Neural crest cell (in vitro differentiated cells): ENCODE measurements at places on chromosomes 3 and 15. TPM values are rescaled to one million over a fixed set of nuclear protein-coding genes. Genes with fewer than 3 reads are reported as not detected.

CEMIP gene
- 0.30 and 0.33 TPM in 2 replicates for total RNA-seq

ZNF619 gene
- 5.4 and 5.9 TPM in 2 replicates for total RNA-seq

SH3GL3 gene
- 0.91 and 1.4 TPM in 2 replicates for total RNA-seq

ACTRT3 gene
- 1.5 TPM in 2 replicates for total RNA-seq

RAD51 gene
- 28.9 and 29.2 TPM in 2 replicates for total RNA-seq

FGF12 gene
- 3.0 and 4.0 TPM in 2 replicates for total RNA-seq

SEMA3B gene
- 2.3 and 2.9 TPM in 2 replicates for total RNA-seq

BCL2A1 gene
- not detected in 2 replicates for total RNA-seq

SAMMSON gene
- total RNA-seq: not detected in 2 replicates

VPS8 gene
- total RNA-seq: 52.9 and 55.7 TPM in 2 replicates

ATG3 gene
- total RNA-seq: 46.1 and 47.4 TPM in 2 replicates

TICRR gene
- 43.0 and 44.9 TPM in 2 replicates for total RNA-seq

ISL2 gene
- 0.25 TPM in 1 of 2 replicates, not detected in the other for total RNA-seq

KIF9 gene
- total RNA-seq: 6.9 and 7.1 TPM in 2 replicates

ADCY5 gene
- 2.2 and 2.8 TPM in 2 replicates for total RNA-seq

ACAP2 gene
- total RNA-seq: 35.7 and 37.8 TPM in 2 replicates

IL16 gene
- 0.05 and 0.25 TPM in 2 replicates for total RNA-seq

PPM1L gene
- total RNA-seq: 33.9 and 34.3 TPM in 2 replicates

GRCh38 chr3:59424268-59425010, 374.6 kb upstream of the CFAP20DC start:
- peaks cover 8% of the 10 kb centered on the region for H3K4me1 ChIP-seq
- H3K27ac ChIP-seq: no peak overlapping the region
- no peak overlapping the region for H3K4me3 ChIP-seq

- no peak overlapping the region for H3K4me3 ChIP-seq
- H3K27ac ChIP-seq: no peak overlapping the region
- H3K27me3 ChIP-seq: no peaks in the 10 kb centered on the region
- no peak for DNase-seq
- peaks cover 30% of the 10 kb centered on the region for H3K4me1 ChIP-seq
Observed at GRCh38 chr15:83510001-83510400, 62.9 kb downstream of the SH3GL3 start.

- no peak overlapping the region for H3K4me3 ChIP-seq
- DNase-seq: no peak
- H3K27ac ChIP-seq: no peak overlapping the region
- H3K27me3 ChIP-seq: no peaks in the 10 kb centered on the region
Observed at GRCh38 chr3:50137531-50137930, 17.6 kb upstream of the SEMA3F start.

DNA sequence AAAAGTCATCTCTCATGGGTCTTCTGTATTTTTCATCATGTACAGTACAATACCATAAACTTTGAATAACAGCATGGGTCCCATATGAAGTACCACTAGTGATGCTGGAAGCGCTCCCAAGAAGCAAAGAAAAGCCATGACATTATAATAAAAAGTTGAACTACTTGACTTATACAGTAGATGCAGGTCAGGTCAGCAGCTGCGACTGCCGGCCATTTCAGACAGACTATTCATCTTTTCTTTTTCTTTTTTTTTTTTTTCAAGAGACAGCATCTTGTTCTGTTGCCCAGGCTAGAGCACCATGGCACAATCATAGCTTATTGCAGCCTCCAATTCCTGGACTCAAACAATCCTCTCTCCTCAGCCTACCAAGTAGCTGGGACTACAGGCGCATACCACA, 10.2 kb downstream of the RAF1 start:
- no peak for DNase-seq
- no peaks in the 10 kb centered on the region for H3K36me3 ChIP-seq
- peaks cover 39% of the 10 kb centered on the region for H3K4me1 ChIP-seq
- no peak overlapping the region for H3K4me3 ChIP-seq

DNA sequence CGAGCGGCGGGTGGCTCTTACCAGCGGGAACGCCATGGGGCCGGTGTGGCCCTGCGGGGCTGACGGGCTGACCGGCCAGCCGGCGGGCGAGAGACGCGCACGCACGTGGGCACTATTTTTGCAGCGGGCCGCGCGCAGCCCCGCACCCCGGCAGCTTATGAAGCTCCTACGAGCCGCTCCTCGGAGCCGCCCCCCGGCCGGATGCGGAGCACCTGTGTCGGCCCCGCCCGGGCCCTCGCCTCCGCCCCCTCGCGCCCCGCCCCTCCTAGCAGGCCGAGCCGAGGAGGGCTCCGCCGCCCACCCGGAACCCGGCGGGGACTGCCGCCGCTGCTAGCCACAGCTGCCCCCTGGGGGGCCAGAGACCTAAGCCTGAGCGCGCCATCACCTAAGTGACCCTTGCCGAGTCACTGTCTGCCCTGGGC, 683 bp upstream of the CPEB1 start:
- H3K27me3 ChIP-seq: peaks cover 91% of the 10 kb centered on the region
- H3K4me1 ChIP-seq: peaks cover 16% of the 10 kb centered on the region
- no peak for DNase-seq
- peak overlapping the region; percentile 52 for H3K4me3 ChIP-seq
- no peaks in the 10 kb centered on the region for H3K36me3 ChIP-seq
- H3K27ac ChIP-seq: no peak overlapping the region

GRCh38 chr3:186742618-186743380, 25.6 kb downstream of the KNG1 start:
- no peaks in the 10 kb centered on the region for H3K36me3 ChIP-seq
- no peak overlapping the region for H3K4me3 ChIP-seq
- no peak overlapping the region for H3K27ac ChIP-seq

GRCh38 chr3:153577059-153577736, 415.2 kb downstream of the RAP2B start:
- no peak overlapping the region for H3K4me3 ChIP-seq
- peaks cover 4% of the 10 kb centered on the region for H3K4me1 ChIP-seq
- H3K27ac ChIP-seq: no peak overlapping the region
- DNase-seq: no peak
- no peaks in the 10 kb centered on the region for H3K36me3 ChIP-seq
- no peaks in the 10 kb centered on the region for H3K27me3 ChIP-seq

DNA sequence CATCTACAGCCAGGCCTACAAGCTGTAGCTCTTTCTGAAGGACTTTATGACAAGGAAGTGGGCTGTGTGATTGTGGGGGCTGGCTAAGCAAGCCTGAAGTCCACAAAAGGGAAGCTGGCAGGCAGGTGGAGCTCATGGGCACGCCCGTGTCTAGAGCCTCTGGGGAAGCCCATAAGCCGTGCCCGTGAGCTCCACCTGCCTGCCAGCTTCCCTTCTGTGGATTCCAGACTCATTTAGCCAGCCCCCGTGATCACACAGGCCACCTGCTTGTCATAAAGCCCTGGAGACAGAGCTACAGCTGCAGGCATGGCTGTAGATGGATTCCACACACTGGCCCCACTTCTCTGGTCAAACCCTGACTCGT, 15.2 kb downstream of the EFCC1 start:
- no peak overlapping the region for H3K27ac ChIP-seq
- DNase-seq: no peak
- H3K36me3 ChIP-seq: peaks cover 2% of the 10 kb centered on the region
- H3K4me3 ChIP-seq: no peak overlapping the region

GRCh38 chr15:63915873-63916771, 82.4 kb upstream of the HERC1 start:
- DNase-seq: no peak
- H3K4me3 ChIP-seq: no peak overlapping the region

DNA sequence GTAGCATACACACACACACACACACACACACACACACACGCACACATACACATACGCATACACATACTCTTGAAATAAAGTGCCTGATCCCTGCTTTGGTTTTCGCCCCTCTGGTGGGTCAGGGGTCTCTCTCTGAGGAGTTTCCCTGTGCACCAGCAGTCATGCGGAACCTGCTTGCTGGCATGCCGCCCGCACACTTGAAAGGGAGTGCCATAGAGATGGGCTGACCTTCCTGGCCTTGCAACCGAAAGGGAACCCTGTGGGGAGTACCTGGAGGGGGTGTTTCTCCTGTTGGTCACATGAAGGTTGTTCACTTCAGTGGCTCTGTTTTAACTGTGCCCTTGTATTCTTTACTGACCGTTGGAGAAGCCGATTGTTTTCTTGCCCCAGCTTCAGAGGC, 752.3 kb downstream of the NR2F2 start:
- H3K4me3 ChIP-seq: no peak overlapping the region
- H3K27ac ChIP-seq: no peak overlapping the region
- H3K27me3 ChIP-seq: peaks cover 46% of the 10 kb centered on the region
- no peaks in the 10 kb centered on the region for H3K36me3 ChIP-seq
- H3K4me1 ChIP-seq: peaks cover 38% of the 10 kb centered on the region

GRCh38 chr15:27482287-27482686, 511.3 kb downstream of the GABRG3 start:
- DNase-seq: no peak
- peak overlapping the region; percentile 11 for H3K4me3 ChIP-seq
- peaks cover 24% of the 10 kb centered on the region for H3K4me1 ChIP-seq
- H3K27me3 ChIP-seq: no peaks in the 10 kb centered on the region

DNA sequence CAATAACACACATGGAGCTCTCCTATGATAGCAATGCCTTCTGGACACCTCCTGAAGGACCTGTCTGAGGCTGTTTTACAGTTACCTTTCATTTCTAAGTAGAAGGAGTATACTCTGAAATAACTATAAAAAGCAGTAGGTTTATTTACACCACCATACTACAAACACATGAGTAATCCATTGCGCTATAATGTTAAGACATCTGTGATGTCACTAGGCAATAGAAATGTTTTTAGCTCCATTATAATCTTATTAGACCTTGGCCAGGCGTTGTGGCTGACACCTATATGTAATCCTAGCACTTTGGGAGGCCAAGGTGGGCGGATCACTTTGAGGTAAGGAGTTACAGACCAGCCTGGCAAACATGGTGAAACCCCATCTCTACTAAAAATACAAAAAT, 24.7 kb downstream of the PXK start:
- H3K36me3 ChIP-seq: no peaks in the 10 kb centered on the region
- peaks cover 3% of the 10 kb centered on the region for H3K4me1 ChIP-seq
- H3K4me3 ChIP-seq: no peak overlapping the region
- H3K27ac ChIP-seq: no peak overlapping the region

GRCh38 chr15:85520650-85521049, 140.2 kb downstream of the AKAP13 start:
- H3K27me3 ChIP-seq: no peaks in the 10 kb centered on the region
- peaks cover 14% of the 10 kb centered on the region for H3K4me1 ChIP-seq
- H3K4me3 ChIP-seq: no peak overlapping the region
- DNase-seq: no peak
- H3K27ac ChIP-seq: no peak overlapping the region
- H3K36me3 ChIP-seq: no peaks in the 10 kb centered on the region

DNA sequence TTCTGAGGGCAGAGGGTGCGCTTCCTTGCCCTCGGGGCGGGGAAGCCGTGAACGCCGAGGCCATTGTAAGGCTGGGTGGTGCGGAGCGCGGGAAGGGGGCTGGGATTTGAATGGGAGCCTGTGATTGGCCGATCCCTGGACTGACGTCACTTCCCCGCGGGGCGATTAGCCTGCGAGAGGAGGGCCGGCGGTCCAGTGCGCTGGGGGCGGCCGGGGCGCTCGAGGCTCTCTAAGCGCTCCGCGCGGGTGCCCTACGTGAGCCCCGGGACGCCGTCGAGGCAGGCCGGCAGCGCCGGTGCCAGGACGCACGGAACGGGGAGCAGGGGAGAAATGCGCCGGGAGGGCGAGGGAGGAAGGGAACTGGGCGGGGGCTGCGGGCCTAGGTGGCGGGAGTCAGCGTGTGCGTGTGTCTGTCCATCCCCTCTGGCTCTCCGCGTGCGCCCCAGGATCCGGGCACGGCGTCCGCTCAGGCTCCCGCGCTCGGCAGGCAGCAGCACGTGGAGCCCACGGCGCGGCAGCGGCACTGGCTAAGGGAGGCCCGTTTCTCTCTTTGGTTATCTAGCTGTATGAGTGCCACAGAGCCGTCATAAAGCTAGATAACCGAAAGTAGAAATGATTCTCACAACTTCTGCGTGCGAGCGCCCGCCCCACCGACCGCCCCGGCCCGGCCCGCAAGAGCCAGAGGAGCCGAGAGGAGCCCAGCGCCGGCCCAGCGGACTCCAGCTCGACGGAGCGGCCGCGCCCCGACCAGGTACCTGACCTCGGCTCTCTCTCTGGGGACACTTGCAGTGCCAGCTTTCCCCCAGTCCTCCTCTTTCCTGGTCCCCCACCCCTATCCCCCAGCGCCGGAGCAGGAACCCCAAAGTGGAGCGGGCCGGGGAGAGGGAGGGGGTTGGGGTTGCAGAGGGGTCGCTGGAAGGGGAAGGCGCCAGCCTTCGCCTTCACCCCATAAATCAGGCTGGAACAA, 33.1 kb upstream of the POLG start:
- H3K27ac ChIP-seq: peak overlapping the region; percentile 83
- peak overlapping the region; percentile 61 for H3K4me3 ChIP-seq
- H3K27me3 ChIP-seq: peaks cover 99% of the 10 kb centered on the region
- peaks cover 21% of the 10 kb centered on the region for H3K4me1 ChIP-seq
- DNase-seq: peak; percentile 50

- peaks cover 88% of the 10 kb centered on the region for H3K27me3 ChIP-seq
- H3K36me3 ChIP-seq: no peaks in the 10 kb centered on the region
- peak; percentile 30 for DNase-seq
- no peak overlapping the region for H3K27ac ChIP-seq
- peak overlapping the region; percentile 79 for H3K4me3 ChIP-seq
Observed at GRCh38 chr3:24521420-24522145, 26.9 kb upstream of the THRB start.

GRCh38 chr3:73503781-73504180, 121.0 kb downstream of the PDZRN3 start:
- H3K4me3 ChIP-seq: no peak overlapping the region
- no peaks in the 10 kb centered on the region for H3K36me3 ChIP-seq
- H3K4me1 ChIP-seq: peaks cover 27% of the 10 kb centered on the region
- H3K27ac ChIP-seq: no peak overlapping the region
- no peaks in the 10 kb centered on the region for H3K27me3 ChIP-seq

DNA sequence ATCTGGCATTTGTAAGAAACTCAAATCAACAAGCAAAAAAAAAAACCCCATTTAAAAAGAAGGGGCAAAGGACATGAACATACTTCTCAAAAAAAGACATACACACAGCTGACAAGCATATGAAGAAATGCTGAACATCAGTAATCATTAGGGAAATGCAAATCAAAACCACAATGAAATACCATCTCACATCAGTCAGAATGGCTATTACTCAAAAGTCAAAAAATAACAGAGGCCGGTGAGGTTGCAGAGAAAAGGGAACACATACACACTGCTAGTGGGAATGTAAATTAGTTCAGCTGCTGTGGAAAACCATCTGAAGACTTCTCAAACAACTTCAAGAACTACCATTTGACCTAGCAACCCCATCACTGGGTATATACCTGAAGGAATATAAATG, 199.4 kb upstream of the THBS1 start:
- no peaks in the 10 kb centered on the region for H3K27me3 ChIP-seq
- no peak for DNase-seq
- H3K36me3 ChIP-seq: no peaks in the 10 kb centered on the region
- H3K27ac ChIP-seq: no peak overlapping the region

- no peak for DNase-seq
- no peaks in the 10 kb centered on the region for H3K36me3 ChIP-seq
- H3K27ac ChIP-seq: no peak overlapping the region
- no peaks in the 10 kb centered on the region for H3K27me3 ChIP-seq
Observed at GRCh38 chr15:57655053-57655452, 51.5 kb upstream of the POLR2M start.
